ENCODE measurements at places on chromosomes 12 and 14. TPM values are rescaled to one million over a fixed set of nuclear protein-coding genes. Genes with fewer than 3 reads are reported as not detected.

GRCh38 chr14:72632727-72633126, 261.2 kb downstream of the DPF3 start:
- no peak overlapping the region for H3K4me3 ChIP-seq
- H3K27ac ChIP-seq = no peak overlapping the region

DNA sequence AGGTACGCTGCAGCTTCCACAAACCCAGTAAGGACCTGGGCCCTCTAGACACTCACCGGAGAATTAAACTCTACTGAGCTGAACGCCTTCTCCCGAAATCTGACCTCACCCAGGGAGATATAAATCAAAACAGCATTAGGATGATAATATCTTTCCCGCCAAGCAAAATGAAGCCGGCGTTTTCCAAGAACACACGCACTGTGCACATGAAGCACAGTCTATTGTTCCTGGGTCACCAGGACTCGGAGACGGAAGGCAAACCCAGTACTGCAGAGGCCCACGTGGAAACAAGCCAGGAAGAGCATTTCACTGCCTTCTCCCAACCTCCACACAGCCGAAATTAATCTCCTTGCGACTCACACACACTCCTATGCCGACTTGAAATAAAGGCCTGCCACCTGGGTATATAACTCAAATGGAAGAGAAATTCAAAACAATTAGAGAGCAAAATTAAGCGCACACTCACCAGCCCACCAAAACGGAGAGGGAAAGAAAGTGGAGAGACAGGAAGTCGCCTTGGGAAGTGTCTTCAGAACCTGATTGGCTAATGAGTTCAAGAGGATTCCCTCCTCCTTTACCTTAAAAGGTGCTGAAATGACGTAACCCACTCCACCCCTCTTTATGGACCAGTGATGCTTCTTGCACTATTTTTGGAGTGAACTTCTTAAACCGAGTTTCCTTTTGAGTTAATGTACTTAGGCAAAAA, at the start of gene CCNB1IP1:
TSS of gene CCNB1IP1 (minus strand) at position 492 of the 706 bp plus-strand sequence. CDS start 16,756 bp downstream, outside the sequence.
- peak; percentile 12 for DNase-seq
- H3K27me3 ChIP-seq = no peaks in the 10 kb centered on the region
- H3K4me3 ChIP-seq = peak within 1 kb of the TSS; percentile 99
- H3K27ac ChIP-seq = peak within 1 kb of the TSS; percentile 96

GRCh38 chr14:91261986-91262549, 17.6 kb upstream of the GPR68 start:
- H3K4me1 ChIP-seq = peaks cover 43% of the 10 kb centered on the region
- H3K27me3 ChIP-seq = no peaks in the 10 kb centered on the region
- H3K36me3 ChIP-seq = no peaks in the 10 kb centered on the region
- no peak for DNase-seq
- H3K27ac ChIP-seq = no peak overlapping the region

GRCh38 chr14:36510078-36510799, 9.8 kb downstream of the NKX2-1 start:
- H3K27ac ChIP-seq = no peak overlapping the region
- H3K4me1 ChIP-seq = peaks cover 7% of the 10 kb centered on the region
- H3K36me3 ChIP-seq = peaks cover 14% of the 10 kb centered on the region

- no peak overlapping the region for H3K4me3 ChIP-seq
- no peaks in the 10 kb centered on the region for H3K4me1 ChIP-seq
- H3K36me3 ChIP-seq = peaks cover 2% of the 10 kb centered on the region
These were observed 10.6 kb downstream of the AHNAK2 start for GRCh38 chr14:104967386-104968152.

PTCSC3 gene
- not detected for total RNA-seq

- no peaks in the 10 kb centered on the region for H3K27me3 ChIP-seq
- peak overlapping the region; percentile 97 for H3K4me3 ChIP-seq
- H3K27ac ChIP-seq = peak overlapping the region; percentile 94
- no peak for DNase-seq
These were observed 988 bp upstream of the TMEM263 start for GRCh38 chr12:106954462-106955376.

Measured in T-helper 17 cell (primary cell).